Naive thymus-derived CD4-positive, alpha-beta T cell (primary cell): ENCODE measurements at places on chromosomes 12 and 14. TPM values are rescaled to one million over a fixed set of nuclear protein-coding genes. Genes with fewer than 3 reads are reported as not detected.
A peak's percentile ranks its signal among the peaks of the same experiment; 100 is the strongest.

- DNase-seq: no peak
Measured at GRCh38 chr12:32397696-32398095, 1.7 kb upstream of the FGD4 start.

DNA sequence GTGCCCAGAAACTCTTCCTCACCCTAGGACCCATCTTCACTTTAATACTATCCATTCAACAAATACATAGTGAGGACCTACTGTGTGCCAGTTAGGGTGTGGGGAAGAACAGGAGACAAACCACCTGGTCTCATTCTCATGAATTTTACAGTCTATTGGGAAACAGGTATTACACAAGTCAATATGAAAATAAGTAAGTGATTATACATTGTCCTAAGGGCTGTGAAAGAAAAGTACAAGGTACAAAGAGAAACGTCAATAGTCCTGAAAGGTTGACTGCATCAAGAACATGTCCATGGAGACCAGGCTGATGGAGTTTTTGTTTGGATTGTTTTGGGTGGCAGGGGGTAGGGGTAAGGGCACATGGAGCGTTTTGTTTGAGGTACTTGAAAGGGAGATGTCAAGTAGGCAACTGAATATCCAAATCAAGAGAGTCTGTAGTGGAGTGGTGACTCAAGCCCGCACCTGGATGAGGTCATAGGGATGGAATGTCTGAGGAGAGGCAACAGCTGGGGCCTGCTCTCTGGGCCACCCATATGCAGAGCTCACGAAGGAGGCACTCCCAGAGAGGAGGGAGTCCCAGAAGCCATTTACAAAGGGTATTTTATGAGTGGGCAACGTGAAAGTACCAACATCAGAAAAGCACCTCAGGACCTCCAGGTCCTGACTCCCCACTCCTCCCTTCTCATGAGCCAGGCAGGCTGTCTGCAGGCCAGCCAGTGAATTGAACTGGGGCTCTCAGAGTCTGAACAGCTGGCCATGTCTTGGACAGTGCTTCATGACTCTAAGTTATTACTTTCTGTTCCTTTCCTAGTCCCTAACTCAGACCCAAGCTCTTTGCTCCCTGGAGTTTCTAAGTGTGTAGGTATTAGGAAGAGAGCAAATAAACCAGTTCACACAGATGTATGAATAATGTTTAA is 272.0 kb downstream of the ZFP36L1 start:
- DNase-seq: no peak

Gene TGM1
- total RNA-seq: 12.9 TPM

Gene P2RX2
- not detected for total RNA-seq

DNA sequence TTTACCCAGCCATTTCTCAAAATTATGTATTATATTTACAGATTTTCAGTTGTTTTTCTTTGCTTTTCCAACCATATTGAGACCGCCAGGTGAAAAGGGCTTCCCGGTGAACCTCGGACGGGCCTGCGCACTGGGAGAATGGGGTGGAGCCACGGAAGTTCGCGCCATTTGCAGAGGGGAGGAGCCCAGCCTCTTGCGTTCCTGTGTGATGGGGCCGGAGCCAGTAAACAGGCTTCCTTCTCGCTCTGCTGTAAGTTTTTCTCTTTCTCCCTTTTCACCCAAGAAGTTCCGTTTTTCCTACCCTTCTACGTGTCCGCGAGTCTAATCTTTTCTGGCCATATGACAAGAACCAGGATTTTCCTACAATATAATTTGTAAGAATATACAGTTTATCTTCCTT is 1108.8 kb upstream of the SEL1L start:
- DNase-seq: peak; percentile 5

DNA sequence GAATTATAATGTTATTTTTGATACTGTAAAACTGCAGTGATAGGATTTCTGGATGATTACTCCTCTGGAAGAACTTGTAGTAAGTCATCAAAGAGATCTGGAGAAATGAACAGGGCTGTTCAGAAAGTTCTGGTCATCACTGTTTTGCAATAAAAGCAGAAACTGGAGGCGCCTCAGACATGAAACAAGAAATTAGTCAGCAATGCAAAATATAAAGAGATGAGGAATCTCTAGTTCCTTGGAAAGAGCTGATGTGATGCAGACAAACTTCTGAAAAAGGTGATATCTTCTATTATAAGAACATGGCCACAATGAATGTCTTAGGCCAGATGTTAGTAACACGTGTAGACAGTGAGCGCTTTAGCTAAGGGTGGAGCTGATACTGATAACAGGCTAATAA is 9.5 kb downstream of the ACIN1 start:
- no peak for DNase-seq

DNA sequence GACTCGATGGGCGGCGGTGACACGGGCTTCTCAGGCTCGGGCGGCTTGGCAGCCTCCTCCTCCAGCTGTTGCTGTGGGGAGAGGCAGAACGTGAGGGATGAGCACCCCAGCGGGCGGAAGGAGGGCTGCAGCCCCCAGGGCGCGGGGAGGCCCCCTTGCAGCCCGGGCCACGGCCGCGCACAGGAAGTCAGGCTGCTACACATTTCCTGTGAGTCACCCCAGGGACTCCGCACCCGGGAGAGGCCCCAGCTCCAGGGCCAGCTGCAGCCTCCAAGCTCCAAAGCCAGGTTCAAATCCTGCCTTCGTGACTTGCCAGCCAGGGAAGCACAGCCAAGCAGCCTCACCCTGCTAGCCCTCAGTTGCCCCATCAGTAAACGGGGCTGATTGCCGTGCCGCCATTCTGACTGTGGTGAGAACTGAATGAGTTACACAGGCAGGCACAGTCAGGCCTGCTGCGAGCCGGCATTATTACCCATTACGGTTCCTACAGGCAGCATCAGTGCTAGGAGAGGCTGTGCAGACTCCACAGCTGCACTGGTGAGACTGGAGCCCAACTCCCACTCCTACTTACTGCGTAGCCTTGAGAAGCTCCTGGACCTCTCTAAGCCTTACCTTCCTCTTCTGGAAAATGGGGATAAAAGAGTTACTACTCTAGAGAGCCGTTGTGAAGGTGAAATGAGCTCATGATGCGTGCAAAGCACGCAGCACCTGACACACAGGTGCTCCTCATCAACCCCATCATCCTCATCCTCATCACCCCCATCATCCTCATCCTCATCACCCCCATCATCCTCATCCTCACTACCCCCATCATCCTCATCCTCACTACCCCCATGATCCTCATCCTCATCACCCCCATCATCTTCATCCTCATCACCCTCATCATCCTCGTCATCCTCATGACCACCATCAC is 100.9 kb downstream of the NCOR2 start:
- peak; percentile 86 for DNase-seq

DNA sequence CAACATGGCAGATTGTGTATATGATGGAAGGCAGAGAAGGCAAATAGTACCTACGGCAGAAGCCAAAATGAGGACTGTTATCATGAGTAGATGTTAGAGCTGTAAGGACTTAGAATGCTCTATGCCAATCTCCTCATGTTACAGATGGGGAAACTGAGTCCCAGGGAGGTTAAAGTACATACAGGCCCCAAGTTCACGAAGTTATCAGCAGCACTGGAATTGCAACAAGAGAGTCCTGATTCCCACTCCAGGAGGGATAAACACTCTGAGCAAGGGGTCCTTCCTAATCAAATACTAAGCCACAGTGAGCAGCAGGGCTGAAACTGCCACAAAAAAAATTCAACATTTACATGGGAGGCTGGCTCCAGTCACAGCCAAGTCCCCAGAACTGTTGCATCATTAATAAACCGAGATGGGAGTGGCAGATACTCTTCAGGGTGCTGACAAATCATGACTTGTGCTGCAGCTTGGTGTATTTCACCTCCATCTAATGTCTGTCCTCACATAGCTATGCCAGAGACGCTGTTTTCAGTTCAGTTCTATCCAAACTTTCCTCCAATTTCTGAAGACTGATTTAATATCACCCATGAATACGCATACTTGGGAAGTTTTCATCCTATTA is 24.2 kb downstream of the NUAK1 start:
- DNase-seq: no peak

- DNase-seq: no peak
Measured at GRCh38 chr12:55633151-55633550, 3.5 kb upstream of the OR10P1 start.

DNA sequence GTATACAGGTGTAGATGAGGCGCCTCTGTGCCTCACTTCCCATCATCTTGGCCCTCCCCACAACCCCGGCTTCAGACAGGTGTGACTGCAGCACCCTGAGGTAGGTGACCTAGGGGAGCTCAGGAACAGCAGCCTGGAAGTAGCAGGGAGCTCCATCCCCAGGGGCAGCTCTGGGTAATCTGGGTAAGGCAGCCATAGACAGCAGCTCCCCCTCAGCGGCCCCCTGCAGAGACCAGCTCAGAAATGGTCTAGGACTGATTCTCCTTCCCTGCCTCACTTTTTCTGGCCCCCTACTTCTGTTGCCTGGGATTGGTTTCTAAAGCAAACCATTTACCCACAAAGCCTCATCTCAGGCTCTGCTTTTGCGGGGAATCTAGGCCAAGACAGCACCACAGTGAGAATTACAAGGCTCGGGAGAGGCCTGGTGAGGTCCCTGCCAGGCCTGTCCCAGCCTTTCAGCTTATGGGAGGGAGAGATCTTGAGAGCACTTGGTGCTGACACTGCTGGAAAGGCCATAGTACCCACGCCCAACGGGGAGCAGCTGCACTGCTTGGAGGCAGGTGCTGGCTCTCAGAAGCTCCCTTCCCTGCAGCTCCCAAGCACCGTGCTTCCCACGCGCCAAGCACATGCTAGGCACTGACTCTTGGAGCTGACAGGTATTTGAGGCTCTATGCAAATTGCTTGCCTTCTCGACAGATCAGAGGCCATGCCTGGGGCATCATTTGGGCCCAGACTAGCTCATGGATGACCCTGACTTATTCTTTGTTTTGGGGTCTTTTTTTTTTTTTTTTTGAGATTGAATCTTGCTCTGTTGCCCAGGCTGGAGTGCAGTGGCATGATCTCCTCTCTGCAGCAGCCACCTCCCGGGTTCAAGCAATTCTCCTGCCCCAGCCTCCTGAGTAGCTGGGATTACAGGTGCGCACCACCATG is 45.1 kb upstream of the TRAF3 start:
- DNase-seq: no peak

- no peak for DNase-seq
Measured at GRCh38 chr12:47965581-47965980, 2.2 kb downstream of the TMEM106C start.

DNA sequence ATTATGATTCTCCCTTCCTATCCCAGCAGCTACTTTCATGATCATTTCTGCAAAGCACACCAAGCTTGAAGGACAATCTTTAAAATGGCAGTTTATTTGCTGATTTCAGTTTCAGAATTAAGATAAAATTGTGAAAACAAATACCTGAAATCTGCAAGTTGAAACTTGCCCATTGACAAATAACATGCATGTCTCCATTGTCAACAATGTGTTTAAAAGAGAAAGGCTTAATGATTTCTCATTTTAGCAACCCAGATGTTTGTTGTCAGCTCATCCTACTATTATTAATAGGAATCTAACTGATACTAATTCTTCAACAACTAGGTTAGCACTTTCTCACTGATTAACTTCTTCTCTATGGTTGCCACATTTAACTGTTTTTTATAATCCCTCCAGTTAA is 474.6 kb downstream of the PRKD1 start:
- no peak for DNase-seq

GRCh38 chr12:95996034-95996658 is at the start of gene HAL:
TSS of gene HAL (minus strand) at chr12:95996344. CDS start at chr12:95995910, 434 bp downstream.
- DNase-seq: no peak

DNA sequence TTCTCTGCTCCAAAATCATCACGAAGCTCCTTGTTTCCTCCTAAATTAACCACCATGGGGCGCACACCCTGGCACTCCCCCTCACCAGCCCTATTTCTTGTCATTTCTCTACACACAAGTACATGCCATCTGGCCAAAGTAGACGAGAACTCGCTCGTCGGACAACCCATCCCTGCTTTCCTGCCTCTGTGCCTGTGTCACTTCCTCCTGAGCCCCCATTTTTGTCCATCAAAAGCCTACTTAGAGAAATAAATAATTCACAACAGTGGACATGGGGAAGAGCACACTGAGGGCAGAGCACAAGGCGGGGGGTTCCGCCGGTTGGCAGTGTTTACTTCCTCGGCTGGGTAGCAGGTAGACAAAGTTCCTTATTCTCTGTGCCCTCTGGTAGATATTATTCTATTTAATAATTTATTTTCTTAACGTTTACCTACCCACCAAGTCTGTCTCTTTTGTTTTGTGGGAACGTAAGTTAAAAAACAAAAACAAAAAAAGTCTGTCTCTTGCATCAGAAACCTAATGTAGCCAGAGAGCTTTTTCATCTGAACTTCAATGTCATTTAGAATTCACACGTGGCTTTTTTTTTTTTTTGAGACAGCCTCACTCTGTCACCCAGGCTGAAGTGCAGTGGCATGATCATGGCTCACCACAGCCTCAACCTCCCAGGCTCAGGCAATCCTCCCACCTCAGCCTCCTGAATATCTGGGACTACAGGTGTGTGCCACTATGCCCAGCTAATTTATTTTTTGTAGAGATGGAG is 6.0 kb downstream of the VPS37B start:
- DNase-seq: no peak

DNA sequence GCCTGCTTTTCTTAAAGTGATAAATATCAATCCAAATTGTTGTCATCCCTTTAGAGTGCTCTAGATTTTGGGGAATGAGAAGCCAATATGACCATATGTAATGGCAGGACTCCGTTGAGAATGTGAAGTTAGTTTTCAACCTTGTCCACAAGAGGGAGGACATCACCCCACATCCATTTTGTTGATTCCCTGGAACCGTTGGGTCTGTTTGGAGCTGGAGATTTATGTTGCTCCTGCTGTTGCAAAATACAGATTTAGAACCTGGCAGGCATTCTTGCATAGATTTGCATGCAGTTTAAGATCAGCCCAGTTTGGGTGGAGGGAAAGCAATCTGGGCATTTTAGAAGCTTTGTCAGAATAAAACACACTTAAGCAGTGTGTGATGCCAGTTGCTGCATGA is 620.1 kb downstream of the NRXN3 start:
- DNase-seq: no peak

Gene DNAJC22
- total RNA-seq: not detected in 2 replicates

Gene TRPV4
- not detected for total RNA-seq

- no peak for DNase-seq
Measured at GRCh38 chr12:69897744-69898143, 72.7 kb downstream of the MYRFL start.
